ENCODE measurements at places on chromosomes 2 and 18. TPM values are rescaled to one million over a fixed set of nuclear protein-coding genes. Genes with fewer than 3 reads are reported as not detected.

The PFN4 gene
- 0.65 TPM for polyA plus RNA-seq

The SEC11C gene
- 32.0 TPM for polyA plus RNA-seq

The TDRD15 gene
- not detected for polyA plus RNA-seq

The RGPD6 gene
- 4.1 TPM for polyA plus RNA-seq

The GALNT13 gene
- not detected for polyA plus RNA-seq

The EMILIN2 gene
- polyA plus RNA-seq = 7.6 TPM

The STARD6 gene
- polyA plus RNA-seq = not detected

The FOXD4L1 gene
- polyA plus RNA-seq = 0.02 TPM

The EDAR gene
- not detected for polyA plus RNA-seq

The NOP58 gene
- 22.3 TPM for polyA plus RNA-seq

The CYS1 gene
- polyA plus RNA-seq = 2.5 TPM

The CXCR4 gene
- polyA plus RNA-seq = not detected

The VSNL1 gene
- not detected for polyA plus RNA-seq

The C1GALT1C1L gene
- 0.12 TPM for polyA plus RNA-seq

The RFX8 gene
- 2.1 TPM for polyA plus RNA-seq

The IL1R1 gene
- polyA plus RNA-seq = 37.3 TPM

The KIDINS220 gene
- polyA plus RNA-seq = 40.0 TPM

The EFEMP1 gene
- polyA plus RNA-seq = 1,148 TPM
